ENCODE measurements at places on chromosomes 1 and 21.

DNA sequence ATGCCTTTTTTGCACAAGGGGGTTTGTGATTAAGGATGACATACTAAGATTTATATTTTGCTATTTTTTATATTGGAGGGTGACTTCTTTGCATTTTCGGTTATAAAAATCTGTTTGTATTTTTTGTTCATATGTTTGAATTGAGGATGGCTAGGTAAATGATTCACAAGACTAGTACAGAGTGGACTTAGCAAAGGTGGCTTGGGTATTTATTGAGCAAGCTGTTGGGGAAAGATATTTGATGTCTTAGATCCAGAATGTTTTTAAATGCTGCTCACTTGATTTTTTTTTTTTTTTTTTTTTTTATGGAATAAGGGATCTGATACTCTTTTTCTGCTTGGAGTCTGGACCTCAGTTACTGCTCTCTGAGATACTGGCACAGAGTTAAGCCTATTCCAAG lies 100.6 kb downstream of the DNM3 start:
- no peak for DNase-seq

DNA sequence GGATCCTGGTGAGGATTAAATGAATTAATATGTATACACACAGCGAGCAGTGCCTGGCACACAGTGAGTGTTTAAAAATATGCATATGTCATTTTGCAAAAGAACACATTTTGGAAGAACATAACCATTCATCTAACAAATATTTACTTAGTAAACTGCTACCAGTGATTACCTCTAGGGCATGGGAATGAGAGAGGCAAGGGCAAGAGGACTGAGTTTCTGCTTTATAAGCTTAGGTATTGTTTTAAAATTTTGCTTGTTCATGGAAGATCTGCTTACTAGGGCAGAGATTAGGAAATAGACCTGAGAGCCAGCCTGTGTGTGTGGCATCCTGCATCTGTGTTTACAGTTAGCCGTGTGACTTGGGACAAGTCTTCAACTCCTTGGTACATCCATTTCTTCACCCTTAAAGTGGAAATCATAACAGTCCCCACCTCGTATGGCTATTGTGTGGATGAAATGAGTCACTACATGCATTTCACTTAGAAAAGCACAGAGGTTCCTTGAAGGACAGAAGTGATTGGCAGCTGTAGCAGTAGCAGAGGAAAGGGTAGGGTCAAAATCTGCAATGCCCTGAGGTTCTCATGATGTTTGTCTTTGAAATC lies 198.5 kb upstream of the FMN2 start:
- DNase-seq, result peak; percentile 7

- no peak for DNase-seq
Measured at GRCh38 chr1:22972760-22973159, at the start of gene LACTBL1. Gene LACTBL1, minus strand, starts transcription at chr1:22972866. Its CDS starts 550 bp downstream, at chr1:22972316.

GRCh38 chr1:91018006-91018405 lies 3.8 kb downstream of the ZNF644 start:
- peak; percentile 19 for DNase-seq

GRCh38 chr1:191608367-191608766 lies 549.9 kb upstream of the RGS18 start:
- no peak for DNase-seq

- no peak for DNase-seq
Measured at GRCh38 chr1:8625981-8626898, 191.2 kb downstream of the RERE start.

- no peak for DNase-seq
Measured at GRCh38 chr1:5949085-5949760, 43.0 kb downstream of the NPHP4 start.

DNA sequence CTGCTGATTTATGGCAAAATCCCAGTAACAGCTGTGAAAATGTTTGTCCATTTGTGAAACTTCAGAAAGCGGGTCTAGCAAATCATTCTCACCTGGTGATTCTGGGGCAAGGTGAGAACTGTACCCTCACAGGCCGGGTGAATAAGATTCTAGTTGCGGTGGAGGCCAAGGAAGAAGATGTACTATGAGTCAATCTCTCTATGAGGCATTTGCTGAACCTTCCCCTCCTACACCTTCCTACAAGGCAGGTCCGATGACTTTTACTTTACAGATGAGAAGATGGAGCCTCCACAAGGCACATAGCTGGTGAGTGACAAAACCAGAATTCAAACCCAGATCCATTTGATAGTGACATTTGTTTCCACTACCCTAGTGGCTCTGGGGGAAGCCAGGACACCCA lies 72.7 kb downstream of the BACH1 start:
- DNase-seq, result no peak
